ENCODE measurements at places on chromosomes 11 and 22.

DNA sequence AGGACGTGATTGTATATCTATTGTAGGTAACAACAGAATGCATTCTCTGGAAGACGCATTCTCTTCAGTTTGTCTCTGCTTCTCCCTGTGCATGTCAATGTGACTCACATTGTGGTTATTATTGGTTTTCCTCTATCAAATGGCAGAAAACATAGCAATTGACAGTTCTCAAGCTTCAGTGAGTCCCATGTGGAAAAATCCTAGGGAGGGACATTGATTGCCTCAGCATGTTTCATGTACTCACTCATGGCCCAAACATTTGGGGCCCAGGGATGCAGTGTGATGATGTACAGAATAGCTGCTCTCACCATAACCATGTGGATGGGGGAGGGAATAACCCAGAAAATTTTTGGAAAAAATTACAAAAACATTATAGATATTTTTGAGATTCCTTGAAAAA lies 9.3 kb upstream of the ARL14EP start:
- DNase-seq = no peak

DNA sequence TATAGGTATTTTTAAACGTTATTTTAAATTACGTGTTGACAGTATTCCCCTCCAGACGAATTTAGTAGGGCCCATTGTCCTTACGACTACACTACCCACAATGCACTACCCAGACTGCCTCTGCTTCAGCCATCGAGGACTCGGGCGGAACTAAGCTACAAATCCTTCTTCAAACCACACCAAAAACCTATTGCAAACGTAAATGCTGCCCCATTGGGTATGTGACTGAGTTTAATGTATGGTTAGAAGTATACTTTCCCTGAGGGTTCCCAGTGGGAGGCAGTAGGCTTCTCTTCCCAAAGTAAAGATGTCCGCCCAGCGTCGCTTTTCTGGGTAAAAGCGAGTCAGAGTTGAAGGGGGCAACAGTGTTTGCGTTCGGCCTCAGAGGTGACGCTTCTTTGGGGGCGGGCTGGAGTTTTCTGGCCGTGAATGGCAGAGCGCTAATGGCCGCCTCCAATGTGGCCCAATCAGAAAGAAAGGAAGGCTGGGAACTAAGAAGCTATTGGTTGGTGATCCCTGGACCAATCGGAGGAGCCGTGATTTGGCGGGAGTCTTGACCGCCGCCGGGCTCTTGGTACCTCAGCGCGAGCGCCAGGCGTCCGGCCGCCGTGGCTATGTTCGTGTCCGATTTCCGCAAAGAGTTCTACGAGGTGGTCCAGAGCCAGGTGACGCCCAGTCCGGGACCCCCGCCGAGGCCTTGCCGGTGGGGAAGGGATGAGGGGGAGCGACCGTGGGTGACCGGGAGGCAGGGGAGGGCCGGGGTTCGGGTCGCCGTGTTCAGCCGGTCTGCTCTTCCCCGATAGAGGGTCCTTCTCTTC lies at the start of gene CDC45:
TSS of gene CDC45 (plus strand) at position 566 of the 818 bp plus-strand sequence. CDS start at position 615, 49 bp downstream.
- DNase-seq = peak; percentile 95

GRCh38 chr11:110148775-110149744 lies 55.9 kb downstream of the ZC3H12C start:
- no peak for DNase-seq

DNA sequence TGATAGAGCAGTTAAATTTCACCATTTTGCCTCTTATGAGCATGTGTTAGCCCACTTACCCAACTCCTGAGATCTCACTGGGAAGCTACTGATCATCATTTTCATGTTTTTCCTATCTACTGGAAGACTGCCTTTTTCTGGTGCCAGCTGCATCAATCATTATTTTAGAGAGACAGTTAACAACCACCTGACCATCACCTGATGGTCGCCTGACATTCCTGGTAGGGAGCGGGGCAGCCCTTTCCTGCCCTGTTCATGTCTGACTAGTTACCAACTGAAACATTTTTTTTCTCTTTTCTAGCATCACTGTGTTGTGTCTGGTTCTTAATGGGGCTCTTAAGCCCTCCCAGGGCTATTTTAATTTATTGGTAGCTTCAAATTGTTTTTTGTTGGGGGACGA lies 20.2 kb upstream of the PATL1 start:
- DNase-seq = no peak

All from naive thymus-derived CD4-positive, alpha-beta T cell (primary cell).